ENCODE measurements at places on chromosomes 7 and 10.

DNA sequence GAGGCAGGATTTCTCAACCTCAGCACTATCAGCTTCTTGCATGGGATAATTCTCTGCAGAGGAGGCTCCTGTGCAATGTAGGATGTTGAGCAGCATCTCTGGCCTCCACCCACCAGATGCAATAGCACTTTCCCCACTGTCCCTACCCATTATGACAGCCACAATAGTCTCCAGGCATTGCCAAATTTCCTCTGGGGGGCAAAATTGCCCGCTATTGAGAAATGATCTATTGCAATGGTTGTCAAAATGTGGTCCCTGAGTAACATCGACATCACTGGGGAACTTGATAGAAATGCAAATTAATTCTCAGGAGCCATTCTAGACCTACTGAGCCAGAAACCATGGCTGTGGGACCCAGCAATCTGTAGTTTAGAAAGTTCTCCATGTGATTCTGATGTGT, 7.0 kb downstream of the KCNK18 start:
- no peak for DNase-seq

DNA sequence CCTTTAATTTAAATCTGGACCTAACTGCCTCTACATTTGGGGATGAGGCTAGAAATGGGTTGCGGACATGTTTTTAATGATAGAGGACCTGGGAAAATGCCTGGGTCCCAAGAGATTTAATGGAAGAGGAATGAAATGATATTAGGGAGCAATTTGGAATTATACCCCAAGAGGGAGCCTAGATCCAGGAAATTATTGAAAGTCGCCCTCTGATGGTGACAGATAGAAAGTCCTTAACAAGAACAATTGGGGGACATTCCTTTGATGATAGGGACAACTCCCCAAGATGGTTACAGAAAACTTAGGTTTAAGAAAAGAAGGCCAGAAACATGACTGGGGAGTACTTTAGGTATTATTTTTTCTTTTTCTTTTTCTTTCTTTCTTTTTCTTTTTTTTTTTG, 9.5 kb upstream of the TSGA13 start:
- DNase-seq: peak; percentile 55

GRCh38 chr7:13910805-13911551, 78.5 kb downstream of the ETV1 start:
- DNase-seq: no peak

GRCh38 chr7:2931034-2931415, 86.9 kb upstream of the GNA12 start:
- no peak for DNase-seq
